ENCODE measurements at places on chromosomes 4 and X.

DNA sequence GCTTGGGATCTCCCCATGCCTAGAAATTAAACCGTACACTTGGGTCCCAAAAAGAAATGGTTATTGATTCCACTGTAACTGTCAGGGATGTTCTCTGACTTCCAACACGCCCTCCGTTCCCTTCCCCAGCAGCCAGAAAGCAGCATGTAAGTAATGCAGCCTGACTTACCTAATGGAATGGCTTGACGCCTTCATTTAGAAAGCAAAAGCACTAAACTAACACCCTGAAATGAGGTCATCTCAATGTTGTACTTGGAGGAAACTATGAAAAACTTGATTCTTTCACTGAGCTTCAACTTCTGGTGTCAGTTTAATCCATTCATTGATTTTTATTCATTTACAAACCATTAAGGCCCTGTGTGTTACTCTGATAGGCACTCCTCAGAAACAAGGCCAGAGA lies 110.8 kb upstream of the NOCT start:
- DNase-seq: no peak

DNA sequence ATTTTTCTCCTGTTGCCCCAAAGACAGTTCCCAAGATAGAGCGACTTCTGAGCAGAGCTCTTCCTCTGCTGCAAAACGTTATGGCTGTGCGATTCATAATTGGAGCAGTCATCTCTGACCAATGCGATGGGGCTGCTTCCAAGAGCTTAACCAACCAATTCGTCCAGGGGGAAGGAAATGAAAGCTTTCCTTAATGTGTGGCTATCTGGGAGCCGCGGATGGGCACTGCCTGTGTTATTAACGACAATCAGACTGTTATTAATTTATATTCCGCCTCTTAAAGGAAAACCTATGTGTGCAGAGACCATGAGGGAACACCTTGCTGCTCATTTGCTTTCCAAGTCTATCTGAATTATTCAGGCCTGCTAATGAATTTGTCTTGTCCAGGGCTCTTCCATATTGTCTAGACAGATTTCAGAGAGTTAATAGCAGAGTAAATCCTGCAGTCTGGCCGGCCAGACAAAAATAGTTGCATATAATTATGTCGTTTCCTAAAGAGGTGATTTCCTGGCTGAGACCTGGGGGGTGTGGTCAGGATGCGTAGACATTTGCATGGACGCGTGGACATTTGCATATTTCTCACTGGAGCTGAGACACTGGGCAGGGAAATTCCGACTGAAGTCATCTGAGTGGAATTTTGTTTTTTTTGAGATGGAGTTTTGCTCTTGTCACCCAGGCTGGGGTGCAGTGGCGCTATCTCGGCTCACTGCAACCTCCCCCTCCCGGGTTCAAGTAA lies 135.4 kb downstream of the HMX1 start:
- peak; percentile 19 for DNase-seq

GRCh38 chr4:148944136-148944838 lies 502.1 kb upstream of the NR3C2 start:
- no peak for DNase-seq

GRCh38 chr4:7134737-7135388 lies 57.5 kb upstream of the SORCS2 start:
- no peak for DNase-seq

GRCh38 chrX:51975811-51976210 lies 82.4 kb downstream of the MAGED1 start:
- DNase-seq: no peak
